ENCODE measurements at places on chromosomes 2 and 18.

- no peak for DNase-seq
Measured at GRCh38 chr2:128748835-128749605, 430.4 kb upstream of the HS6ST1 start.

DNA sequence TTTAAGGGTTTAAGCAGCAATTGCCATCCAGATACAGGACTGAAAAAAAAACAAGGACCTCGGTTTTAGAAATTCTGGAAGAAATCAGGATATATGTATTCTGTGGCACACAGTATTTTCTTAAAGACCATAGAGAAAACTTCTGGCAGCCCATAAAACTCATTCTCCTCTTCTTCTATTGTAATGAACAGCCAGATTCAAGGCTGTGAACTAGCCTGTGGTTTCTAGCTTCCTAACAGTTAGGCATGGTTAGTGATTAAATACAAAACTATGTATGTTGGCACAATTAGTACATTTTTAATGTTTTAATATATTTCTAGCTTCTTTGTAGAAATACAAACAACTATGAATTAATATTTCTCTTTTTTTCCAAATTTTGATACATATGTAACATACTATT is 555.7 kb downstream of the DSC3 start:
- DNase-seq, result no peak

- DNase-seq, result no peak
Measured at GRCh38 chr18:47790036-47790435, 140.4 kb downstream of the SMAD2 start.

GRCh38 chr2:143823876-143824275 is 694.7 kb downstream of the ARHGAP15 start:
- no peak for DNase-seq

- DNase-seq, result no peak
Measured at GRCh38 chr2:191646163-191646902, 31.6 kb upstream of the NABP1 start.

GRCh38 chr2:231410293-231411004 is 14.9 kb downstream of the B3GNT7 start:
- DNase-seq, result no peak

- no peak for DNase-seq
Measured at GRCh38 chr2:106156305-106157296, 37.5 kb downstream of the UXS1 start.

DNA sequence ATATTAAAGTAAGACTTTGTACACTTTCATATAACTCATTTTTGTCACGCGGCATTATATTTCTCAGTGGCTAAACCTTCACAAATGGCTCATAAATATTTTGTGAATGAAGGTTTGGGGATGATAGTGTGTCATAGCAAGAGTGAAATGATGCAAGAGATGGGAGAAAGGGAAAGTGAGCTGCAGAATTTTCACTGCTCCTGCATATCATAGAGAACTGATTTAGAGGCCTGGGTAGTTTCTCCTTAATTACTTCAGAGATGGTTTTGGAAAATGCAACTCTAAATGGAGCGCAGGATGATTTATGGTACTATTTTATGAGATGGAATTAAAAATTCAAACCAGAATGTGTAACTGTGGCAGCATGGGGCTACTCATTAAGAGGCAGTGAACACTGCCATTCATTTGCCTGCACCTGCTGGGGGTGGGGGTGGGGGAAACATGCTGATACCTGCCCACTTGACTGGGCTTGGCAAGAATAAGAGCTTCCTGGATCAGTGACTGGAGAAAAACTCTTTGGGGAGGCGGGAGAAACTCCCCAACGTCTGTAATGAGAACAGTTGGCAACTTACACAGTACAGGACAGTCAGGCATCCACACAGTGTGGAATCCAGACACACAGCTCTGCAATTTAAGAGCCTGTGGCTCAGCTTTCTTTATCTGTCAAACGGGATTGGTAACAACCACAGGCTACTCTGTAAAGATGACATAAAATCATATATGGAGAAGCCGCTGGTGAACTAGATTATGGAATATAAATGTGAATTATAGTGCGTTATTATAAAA is 941.9 kb downstream of the SLC4A3 start:
- DNase-seq, result no peak

GRCh38 chr2:64970495-64970894 is 18.7 kb upstream of the SLC1A4 start:
- DNase-seq, result no peak

- no peak for DNase-seq
Measured at GRCh38 chr2:215137741-215138340, 585 bp downstream of the ABCA12 start.

- no peak for DNase-seq
Measured at GRCh38 chr2:122034777-122035176, 279.3 kb downstream of the TSN start.

DNA sequence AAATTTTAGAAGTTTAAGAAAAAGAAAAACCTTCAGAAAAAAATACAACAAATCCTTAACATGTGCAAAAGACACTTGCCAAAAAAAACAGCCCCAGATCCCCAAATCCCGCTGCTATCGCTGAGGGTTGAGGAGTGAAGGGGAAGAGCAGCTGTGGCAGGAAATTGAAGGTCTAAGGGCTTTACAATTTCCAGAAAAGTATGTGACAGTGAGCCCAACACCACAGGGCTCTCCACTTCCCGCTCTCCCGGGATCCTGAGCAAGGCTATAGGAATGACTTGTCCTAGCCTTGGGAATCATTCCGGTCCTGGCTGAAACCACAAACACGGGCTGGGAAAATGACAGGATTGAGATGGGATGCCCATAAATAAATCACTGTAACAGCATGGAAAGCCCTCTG is 191.4 kb downstream of the TMEM163 start:
- no peak for DNase-seq

- DNase-seq, result no peak
Measured at GRCh38 chr2:99561804-99562203, 72.0 kb upstream of the REV1 start.

- no peak for DNase-seq
Measured at GRCh38 chr2:37466533-37467222, 122.2 kb downstream of the QPCT start.

- DNase-seq, result no peak
Measured at GRCh38 chr18:63707816-63708215, 5.1 kb downstream of the SERPINB11 start.

DNA sequence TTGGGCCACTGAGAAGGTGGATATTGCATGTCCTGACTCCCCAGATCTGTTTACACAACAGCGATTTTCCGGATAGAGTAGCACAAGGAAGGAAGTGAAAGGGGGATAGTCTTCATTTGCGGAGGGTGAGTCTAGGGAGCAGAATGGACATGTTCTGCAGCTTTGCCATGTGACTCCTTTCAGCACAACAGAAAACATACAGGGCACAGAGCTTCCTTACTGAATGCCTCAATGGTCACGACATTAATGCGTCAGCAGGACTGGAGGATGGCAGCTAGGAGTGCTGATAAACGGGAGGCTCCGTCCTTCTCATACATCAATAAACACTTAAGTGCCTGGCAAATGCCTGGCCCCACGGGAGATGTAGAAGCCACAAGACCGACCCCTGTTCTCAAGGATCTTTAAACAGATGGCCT is 163.0 kb downstream of the FAM210A start:
- DNase-seq, result no peak

DNA sequence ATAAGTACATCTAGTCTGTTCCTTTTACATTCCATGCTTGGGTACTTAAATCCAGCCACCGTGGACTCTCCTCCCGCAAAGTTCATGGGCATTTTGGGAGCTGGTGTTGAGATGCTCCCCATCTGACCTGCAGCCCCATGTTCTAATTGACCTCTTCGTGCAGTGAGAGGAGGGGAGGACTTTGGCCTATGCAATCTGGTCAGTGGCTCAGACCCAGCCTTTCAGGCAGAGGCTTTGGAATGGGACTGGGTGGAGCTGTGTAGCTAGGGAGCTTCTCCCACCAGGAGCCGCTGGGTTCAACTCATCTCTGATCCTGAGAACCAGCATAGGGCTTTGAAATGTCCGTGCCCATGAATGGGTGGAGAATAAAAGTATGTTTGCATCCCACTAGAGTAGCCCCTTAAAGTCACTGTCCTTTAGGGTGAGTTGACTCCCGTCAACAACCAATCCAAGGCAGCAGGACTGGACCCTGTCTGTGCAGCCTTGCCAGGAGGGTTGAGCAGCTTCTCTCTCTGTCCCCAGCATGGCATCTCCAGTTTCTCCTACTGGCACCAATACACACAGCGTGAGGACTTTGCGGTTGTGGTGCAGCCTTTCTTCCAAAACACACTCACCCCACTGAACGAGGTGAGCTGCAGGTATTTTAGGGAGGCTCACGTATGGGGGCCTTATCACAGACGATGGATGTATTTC is 120.0 kb upstream of the PPP1CB start:
- no peak for DNase-seq

DNA sequence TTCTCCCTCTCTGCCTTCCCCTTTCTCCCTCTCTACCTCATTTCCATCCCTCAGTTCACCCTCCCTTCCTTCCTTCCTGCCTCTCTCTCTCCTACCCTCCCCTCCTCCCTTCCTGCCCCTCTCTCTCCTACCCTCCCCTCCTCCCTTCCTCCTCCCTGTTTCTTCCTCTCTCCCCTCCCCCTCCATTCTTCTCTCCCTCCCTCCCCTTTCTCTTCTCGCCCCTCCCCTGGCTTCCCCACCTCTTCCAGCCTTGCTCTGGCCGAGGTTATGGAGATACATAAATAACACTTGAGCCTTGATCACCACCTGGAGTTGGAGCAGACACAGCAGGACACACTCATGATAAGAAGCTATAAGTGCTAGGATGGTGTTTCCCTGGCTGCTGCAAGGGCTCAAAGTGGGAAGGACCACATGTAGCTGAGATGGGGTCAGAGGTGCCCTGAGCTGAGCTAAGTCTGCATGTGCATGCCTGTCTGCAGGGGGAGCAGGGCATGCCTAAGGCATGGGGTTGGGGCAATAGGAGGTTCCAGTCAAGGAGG is 326.1 kb upstream of the HS6ST1 start:
- DNase-seq, result no peak

DNA sequence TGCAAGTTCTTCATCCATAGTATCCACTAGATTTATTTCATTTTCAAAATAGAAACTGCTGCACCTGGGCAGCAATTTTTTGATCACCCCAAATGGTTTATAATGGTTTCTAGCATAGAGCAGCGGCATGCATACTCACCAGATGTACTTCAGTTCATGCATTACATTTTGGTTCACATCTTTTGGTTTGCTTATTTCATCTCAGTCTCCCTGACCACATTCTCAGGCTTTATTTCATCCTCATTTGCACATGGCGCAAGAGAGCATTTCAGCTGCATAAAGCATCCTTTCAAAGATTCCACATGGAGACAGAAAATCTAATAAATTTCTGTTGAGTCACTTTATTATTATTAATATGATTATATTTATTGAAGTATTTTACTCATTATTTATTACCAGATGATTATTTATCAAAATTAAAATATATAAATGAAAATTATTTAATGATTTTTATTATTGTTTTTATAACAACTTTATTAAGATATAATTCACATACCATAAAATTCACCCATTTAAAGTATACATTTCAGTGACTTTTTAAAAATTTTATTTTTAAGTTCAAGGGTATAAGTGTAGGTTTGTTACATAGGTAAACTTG is 284.6 kb downstream of the TXNL1 start:
- no peak for DNase-seq

DNA sequence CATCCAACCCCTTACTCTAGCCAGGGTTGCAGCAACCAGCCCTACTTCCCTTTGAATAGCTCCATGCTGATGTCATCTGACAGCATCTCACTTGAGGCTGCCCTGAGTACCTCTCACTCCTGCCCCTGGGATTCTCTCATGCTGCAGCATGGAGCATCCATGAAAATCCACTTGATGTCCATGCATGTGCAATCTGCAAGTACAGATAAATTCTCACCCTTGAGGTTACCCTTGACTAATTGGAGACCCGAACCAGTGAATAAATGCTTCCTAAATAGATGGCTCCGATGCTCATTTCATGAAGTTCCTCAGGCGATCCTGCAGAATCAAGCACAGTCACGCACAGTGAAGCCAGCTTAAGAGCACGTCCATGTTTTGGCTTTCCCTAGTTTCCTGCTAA is 298.3 kb downstream of the RBM43 start:
- DNase-seq, result no peak

GRCh38 chr2:54457323-54458023 is 1.3 kb downstream of the SPTBN1 start:
- peak; percentile 44 for DNase-seq

DNA sequence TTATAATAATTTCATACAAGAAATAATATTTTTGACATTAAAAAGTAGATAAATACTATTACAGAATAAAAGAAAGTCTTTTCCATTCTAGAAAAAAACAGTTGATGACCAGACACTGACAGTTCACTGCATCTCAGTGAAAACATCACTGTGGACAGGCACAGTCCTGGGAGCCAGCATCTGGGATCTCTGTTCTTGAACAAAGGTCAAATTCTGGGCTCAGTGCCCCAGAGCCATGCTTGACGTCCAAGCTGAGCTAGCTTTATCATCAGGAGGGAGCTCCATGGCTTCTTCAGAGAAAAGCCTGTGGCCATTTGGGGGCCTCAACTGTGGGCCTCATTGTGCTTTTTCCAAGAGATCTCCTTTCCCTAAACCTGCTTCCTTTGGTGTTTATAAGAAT is 86.1 kb upstream of the SRD5A2 start:
- no peak for DNase-seq

- no peak for DNase-seq
Measured at GRCh38 chr2:1601067-1601412, 143.3 kb downstream of the PXDN start.

DNA sequence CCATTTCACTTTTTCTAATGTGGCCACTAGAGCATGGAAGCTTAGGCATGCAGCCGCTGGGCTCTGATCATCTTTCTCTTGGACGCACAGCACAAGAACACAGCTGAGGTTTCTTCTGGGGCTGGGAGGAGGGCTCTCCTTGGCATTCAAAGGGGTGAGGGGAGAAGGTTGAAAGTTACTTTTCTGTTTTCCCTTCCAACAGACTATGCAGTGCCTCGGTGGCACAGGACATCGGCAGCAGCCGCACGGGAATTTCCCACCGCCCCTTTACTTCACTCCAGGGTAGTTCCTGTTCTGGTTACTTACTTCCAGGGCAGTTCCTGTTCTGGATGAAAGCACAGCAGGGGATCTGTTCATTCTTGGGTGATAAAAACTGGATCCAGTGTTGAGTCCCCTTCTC is 18.9 kb upstream of the MAL start:
- DNase-seq, result no peak

DNA sequence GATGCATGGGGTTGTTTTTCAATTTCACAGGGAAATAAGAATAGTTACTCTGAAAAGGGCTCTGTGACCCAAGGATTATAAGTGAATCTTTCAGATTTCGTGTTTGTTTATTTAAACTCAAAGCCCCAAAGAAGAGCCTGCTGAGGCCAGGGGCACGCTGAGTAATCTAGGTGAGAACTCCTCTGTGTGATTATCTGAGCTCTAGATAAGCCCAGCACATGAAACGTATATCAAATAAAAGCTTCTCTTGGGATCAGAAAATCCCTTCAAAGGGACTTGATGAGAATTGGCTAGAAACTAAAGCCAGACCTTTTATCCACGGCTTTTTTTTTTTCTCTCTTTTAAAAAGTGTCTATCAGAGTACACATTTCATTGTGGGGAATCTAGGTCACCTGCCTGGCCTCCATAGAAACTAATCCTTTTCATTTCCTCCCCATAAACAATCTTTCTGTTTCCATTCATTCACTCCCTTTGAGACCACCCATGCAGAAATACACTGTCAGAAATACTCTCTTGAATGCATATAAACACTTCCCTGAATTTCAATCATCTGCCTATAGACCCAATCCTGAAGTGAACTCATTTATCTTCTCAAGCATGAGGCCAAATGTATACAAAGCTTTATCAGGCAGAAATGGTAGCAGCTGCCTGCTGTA is 137.4 kb downstream of the RIT2 start:
- DNase-seq, result no peak

All from GM13977 (cell line).